Osteoblast (primary cell): ENCODE measurements at places on chromosomes 16 and 17. TPM values are rescaled to one million over a fixed set of nuclear protein-coding genes. Genes with fewer than 3 reads are reported as not detected.

GRCh38 chr16:29791845-29792807 lies 1.6 kb downstream of the KIF22 start:
- peak; percentile 61 for DNase-seq
- no peak overlapping the region for H3K27ac ChIP-seq
- peaks cover 9% of the 10 kb centered on the region for H3K4me1 ChIP-seq
- no peaks in the 10 kb centered on the region for H3K27me3 ChIP-seq
- peaks cover 8% of the 10 kb centered on the region for H3K36me3 ChIP-seq

- peaks cover under 1% of the 10 kb centered on the region for H3K27me3 ChIP-seq
These were observed 55.5 kb downstream of the SYT17 start for GRCh38 chr16:19223235-19224170.

- H3K27ac ChIP-seq = peak overlapping the region; percentile 94
- H3K4me3 ChIP-seq = peak overlapping the region; percentile 92
- peak; percentile 69 for DNase-seq
- peaks cover 29% of the 10 kb centered on the region for H3K36me3 ChIP-seq
These were observed 561 bp upstream of the HERPUD1 start for GRCh38 chr16:56931271-56931891.

- H3K4me3 ChIP-seq = no peak overlapping the region
- no peaks in the 10 kb centered on the region for H3K27me3 ChIP-seq
- H3K27ac ChIP-seq = no peak overlapping the region
- H3K36me3 ChIP-seq = no peaks in the 10 kb centered on the region
These were observed 12.8 kb upstream of the CNEP1R1 start for GRCh38 chr16:50012182-50012581.

DNA sequence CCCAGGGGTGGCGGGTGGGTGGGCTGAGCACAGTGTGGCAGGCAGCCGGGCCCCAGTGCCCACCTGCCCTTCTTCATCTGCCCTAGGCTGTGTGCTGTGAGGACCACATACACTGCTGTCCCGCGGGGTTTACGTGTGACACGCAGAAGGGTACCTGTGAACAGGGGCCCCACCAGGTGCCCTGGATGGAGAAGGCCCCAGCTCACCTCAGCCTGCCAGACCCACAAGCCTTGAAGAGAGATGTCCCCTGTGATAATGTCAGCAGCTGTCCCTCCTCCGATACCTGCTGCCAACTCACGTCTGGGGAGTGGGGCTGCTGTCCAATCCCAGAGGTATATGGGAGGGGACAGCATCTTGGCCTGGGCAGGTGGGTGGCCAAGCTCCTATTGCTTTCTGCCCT lies 6.4 kb downstream of the GRN start:
- DNase-seq = peak; percentile 79
- H3K27me3 ChIP-seq = no peaks in the 10 kb centered on the region
- H3K4me1 ChIP-seq = peaks cover 5% of the 10 kb centered on the region
- H3K4me3 ChIP-seq = no peak overlapping the region
- no peak overlapping the region for H3K27ac ChIP-seq
- H3K36me3 ChIP-seq = peaks cover 11% of the 10 kb centered on the region

GRCh38 chr17:65182233-65182632 lies 45.1 kb downstream of the RGS9 start:
- H3K4me1 ChIP-seq = peaks cover 5% of the 10 kb centered on the region
- DNase-seq = no peak
- peaks cover 4% of the 10 kb centered on the region for H3K27me3 ChIP-seq
- no peak overlapping the region for H3K4me3 ChIP-seq
- no peak overlapping the region for H3K27ac ChIP-seq

Gene WFIKKN1
- total RNA-seq = under 0.01 and 0.36 TPM in 2 replicates
